Bronchus fibroblast of lung (primary cell): ENCODE measurements at places on chromosomes 4 and X. TPM values are rescaled to one million over a fixed set of nuclear protein-coding genes. Genes with fewer than 3 reads are reported as not detected.

Gene G3BP2
- total RNA-seq, result 83.5 and 93.6 TPM in 2 replicates

Gene TLR2
- 1.8 and 1.9 TPM in 2 replicates for total RNA-seq

Gene SPANXC
- not detected in 2 replicates for total RNA-seq

Gene TKTL2
- total RNA-seq, result not detected in 2 replicates

Gene PPARGC1A
- 0.15 and 0.17 TPM in 2 replicates for total RNA-seq

Gene ASMT
- not detected in 2 replicates for total RNA-seq
